ENCODE measurements at places on chromosomes 16 and 17.

- no peak for DNase-seq
Observed at GRCh38 chr16:51402785-51403184, 251.7 kb upstream of the SALL1 start.

GRCh38 chr16:65313936-65314626 lies 192.2 kb upstream of the CDH11 start:
- no peak for DNase-seq

GRCh38 chr17:48835971-48836370 lies 5.1 kb downstream of the CALCOCO2 start:
- no peak for DNase-seq

DNA sequence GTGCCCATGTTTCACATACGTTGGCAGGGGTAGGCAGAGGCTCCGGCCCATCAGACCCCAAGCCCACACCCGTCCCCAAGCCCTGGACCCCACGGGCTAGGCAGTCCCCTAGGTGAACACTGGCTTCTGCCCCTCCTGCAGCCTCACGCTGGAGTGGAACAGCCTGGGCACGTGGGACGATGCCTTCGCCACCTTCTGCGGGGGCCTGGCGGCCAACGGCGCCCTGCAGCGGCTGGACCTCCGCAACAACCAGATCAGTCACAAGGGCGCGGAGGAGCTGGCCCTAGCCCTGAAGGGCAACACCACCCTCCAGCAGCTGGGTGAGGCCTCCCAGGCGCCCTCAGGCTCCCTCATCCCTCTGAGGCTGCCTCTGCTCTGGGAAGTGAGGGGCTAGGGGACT lies 1.8 kb downstream of the LRRC45 start:
- DNase-seq, result no peak

DNA sequence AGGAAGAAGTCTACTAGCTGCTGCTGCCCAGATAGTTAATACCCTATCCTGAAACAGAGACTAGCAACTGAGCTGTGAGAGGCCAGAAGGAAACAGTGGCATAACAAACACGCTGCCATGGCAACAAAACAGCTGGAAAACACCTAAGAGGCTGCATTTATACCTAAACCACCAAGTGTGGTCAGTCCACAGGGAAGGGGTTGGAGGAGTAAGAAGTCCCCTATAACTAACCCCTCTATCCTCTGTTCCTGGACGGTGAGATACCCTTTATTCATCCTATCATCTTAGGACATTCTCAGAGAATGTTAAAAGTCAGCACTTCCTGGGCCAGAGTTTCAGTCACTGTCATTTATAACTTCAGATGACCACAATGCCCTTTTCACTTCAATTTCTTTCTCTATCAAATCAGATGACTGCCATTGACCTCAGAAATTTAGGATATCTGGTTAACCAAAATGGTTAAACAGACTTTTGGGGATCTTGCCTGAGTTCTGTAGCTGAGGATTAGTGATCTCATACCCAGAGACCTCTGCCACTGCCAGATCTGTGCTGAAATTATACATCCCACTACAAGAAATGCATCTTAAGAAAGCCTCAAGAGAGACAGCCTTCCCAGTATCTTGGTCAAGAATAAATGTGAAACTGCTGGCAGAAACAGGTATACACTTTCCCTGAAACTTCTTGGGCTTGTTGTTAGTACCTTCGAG lies 36.2 kb downstream of the STH start:
- DNase-seq, result no peak

DNA sequence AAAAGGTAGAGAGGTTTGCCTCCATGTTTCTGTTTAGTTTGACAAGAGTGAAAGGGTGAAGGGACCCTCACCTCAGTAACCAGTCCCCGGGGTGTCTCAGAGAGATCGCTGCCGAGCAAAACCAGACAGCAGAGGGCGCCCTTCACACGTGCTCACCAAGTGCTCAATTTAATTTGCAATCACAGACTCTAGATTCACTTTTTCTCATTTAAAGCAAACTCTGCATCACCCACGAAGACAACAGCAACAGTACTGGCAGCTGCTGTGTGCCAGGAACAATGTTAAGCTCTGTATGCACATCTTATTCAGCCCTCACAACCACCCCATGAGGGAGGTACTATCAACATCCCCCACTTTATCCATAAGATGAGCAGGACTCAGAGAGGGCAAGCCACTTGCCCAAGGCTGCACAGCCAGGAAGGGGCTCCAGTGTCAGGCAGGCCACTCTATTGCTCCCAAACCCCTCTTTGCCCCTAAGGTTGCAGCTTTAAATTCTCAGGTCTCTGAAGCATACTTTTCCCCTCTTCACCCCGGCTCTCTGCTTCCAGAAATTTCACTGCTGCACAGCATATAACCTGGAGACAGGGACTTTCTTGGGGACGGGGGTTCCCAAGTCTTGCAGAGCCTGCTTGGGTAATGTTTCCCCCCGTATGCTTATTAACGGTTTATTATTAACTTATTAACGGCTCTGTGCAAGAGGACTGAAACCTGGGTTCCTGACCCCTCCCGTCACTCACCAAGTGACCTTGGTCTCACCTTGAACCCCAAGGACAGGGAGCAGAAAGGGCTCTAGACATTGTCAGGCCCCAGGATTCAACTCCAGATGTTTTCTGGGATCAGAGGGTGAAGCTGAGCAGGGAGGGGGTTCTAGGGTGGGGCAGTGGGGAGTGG lies 70.9 kb downstream of the CNGB1 start:
- DNase-seq, result no peak

All from NCI-H1436 treated with DMSO at 0.1 percent for 48 hours (cell line).